ENCODE measurements at places on chromosomes 6 and 20.

DNA sequence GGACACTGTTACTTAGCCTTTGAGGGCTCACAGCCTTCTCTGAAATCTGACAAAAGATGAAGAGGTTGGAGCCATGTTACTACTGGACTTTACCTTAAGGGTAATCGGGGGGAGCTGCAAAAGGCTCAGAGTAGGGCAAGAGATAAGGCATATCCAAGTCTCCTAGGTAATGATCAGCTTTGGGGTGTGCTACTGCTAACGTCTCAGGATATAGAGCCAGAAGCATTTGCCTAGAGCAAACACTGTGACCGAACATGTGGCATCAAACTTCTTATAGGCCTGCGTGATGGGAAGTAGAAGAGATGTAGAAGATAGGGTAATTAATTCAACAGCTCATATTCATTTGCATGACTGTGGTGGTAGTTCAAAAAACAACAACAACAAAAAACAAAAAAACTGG is 11.1 kb downstream of the UBE2V1 start:
- no peak for DNase-seq

GRCh38 chr20:43859994-43860393 is 54.7 kb upstream of the TOX2 start:
- no peak for DNase-seq

GRCh38 chr20:33649201-33649681 is 12.9 kb upstream of the C20orf144 start:
- DNase-seq, result no peak

DNA sequence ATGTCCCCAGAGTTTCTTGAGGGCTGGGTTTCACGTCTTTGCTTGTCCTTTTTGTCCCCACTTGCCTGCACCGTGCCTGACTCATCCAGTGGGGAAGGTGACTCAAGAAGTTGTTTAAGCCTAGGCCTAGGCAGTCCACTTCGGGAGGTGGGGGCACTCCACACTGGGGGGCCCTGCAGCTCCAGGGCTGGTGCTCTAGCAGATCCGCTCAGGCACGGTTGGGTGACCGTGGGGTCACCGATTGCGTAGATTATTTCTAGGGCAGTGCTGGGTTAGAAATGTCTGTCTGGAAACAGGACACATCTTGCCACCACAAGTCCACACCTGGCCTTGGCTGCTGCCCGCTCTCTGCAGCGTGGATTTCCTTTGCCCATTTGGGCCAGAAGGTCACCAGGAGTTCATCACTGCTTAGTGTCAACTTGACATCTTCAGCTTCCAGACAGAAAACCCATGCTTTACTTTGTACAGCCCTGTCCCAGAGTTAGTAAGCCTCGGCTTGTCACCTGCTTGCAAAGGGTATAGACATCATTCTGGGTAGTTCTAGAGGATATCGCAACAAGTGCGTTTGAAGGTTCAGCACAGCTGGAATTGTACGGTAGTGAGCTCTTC is 13.6 kb upstream of the C20orf144 start:
- DNase-seq, result no peak

DNA sequence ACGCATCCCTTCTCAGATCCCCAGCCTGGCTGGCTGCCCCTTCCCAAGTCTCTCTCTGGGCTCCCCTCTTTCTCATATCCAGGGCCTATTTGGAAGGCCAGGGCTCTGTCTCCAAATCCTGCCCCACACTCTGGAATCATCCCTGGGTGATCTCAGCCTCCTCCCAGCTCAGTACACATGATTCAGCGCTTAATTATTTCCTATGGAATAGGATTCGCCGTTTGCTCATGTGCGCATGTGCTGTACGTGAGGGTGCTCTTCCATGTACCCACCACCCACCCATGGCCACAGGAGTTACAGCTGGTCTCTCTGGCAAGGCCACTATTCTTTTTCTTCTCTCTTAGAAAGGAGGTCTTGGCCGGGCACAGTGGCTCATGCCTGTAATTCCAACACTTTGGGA is 81.7 kb upstream of the FOXP4 start:
- DNase-seq, result no peak

DNA sequence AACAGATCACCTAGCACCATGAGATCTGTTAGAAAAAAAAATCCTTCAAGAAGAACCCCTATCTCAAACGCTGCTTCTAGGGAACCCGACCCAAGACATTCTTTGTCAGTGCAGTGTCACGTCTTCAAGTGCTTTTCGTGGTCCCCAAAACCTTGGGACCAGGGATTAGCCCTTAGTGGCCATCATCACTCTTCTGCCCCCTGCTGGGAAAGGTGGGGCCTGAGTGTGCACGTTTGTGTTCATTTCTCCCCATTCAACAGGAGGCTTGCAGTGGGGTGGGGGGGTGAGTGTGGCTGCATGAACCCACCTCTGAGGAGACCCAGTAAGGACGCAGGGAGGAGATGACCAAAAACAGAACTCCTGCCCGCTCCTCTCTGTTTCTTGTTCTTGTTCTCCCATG is 218.2 kb upstream of the RNF24 start:
- DNase-seq, result no peak

- DNase-seq, result no peak
Observed at GRCh38 chr20:57716901-57717300, 7.1 kb upstream of the PMEPA1 start.

DNA sequence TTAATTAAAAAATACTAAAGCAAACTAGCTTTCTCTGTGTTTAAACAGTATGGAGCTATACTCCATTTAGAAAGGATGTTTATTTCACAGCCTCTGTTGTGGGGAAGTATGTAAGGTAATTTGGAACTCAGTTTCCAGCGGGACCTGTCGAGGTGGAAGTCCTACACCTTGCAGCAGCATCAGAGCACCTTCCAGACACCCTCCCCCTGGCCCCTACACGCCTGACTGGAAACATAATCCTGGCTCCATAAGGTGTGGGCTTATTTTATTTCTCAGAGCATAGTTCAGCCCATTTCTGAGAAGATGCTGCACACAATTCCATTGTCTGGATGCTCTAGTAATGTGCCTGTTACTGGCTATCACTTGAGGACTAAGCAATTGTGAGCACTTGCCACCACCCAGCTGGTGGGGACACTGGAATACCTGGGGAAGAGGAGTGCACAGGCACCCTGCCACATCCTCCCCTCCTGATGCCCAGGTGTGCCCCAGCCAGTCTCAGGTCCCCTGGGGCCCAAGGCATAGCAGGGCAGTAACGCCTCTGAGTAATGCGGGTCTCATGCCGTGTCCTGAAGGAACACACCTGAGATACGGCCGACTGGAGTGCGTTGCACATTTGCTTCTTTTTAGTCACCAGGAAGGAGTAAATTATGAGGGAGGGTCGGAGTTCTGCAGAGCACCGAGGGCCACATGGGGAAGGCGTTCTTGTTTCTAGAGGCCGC is 556.5 kb downstream of the QKI start:
- DNase-seq, result no peak

- no peak for DNase-seq
Observed at GRCh38 chr6:41199552-41200246, 1.2 kb downstream of the TREML2 start.

- DNase-seq, result no peak
Observed at GRCh38 chr20:51333971-51334370, 208.5 kb downstream of the NFATC2 start.

DNA sequence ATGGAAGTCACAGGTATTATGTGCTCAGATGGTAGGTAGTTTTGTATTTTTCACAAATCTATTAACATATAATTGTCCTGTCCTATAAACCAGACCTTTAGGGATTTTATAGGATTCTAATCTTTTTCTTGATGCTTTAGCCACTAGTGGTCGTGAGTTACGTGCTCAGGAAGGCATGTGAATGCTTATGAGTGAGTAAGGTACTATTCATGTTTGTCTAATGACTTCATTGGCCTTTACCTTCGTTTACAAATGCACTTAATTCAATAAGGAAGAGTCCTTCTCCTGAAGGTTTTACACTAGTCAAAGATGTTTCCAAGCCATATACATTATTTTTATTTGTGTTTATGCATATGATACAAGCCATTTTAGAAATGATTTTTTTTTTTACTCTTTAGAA is 23.0 kb downstream of the PACRG start:
- DNase-seq, result no peak

DNA sequence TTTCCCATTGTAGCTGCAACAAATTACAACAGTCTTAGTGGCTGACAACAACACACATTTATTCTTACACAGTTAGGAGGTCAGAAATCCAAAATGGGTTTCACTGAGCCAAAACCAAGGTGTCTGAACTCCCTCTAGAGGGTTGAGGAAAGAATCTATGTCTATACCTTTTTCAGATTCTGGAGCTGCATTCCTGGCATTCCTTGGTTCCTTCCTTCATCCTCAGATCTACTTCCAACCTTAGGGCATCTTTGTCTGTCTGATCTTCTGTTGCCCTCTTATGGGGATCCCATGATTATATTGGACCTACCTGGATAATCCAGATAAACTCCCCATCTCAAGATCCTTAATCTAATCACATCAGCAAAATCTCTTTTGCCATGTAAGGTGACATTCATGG is 540.9 kb upstream of the MAP3K7 start:
- no peak for DNase-seq

DNA sequence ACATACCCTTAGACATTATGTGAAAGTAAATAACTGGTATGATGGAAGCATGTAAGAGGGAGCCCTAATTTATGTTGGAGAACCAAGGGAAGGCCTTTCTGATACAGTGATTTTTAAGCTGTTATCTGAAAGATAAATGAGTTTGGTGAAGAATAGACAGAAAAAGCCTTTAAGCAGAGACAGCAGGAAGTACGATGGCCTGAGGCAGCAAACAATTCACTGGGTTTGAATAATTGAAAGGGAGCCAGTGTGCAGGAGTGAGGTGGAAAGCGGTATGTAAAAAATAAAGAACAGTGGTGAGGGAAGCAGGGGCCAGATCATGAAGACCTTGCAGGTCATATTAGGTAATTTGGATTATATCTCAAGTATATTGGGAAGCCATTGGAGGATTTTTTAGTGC is 4.1 kb upstream of the RAB23 start:
- no peak for DNase-seq

- DNase-seq, result no peak
Observed at GRCh38 chr20:61975407-61976129, 90.1 kb downstream of the TAF4 start.

DNA sequence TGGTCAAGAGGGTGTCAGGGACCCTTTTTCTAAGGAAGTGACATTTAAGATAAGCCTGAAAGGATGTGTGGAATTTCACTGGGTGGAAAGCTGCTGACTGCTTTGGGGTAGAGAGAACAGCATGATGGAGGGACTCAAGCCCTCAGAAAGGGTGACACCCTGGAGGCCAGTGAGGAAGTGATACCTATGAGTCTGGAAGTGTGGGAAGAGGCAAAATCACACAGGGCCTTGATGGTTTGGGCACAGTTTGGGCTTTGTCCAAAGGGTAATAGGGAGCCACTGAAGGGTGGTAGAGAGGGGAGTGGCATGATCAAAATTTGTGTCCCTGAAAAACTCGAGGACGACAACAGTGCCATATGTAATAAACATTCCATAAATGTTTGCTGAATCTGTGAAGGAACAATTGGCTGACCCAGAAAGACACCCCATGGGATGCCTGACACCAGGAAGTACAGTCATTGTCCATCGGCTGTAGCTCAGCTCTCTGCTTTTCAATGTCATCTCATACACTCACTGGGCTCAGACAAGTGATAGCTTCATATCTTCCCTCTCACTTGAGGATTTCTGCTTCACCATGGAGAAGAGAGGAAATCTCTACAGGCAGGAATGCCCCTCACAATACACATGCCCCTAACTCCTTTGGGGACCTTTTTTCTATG is 21.3 kb downstream of the CASS4 start:
- no peak for DNase-seq

- no peak for DNase-seq
Observed at GRCh38 chr20:50085481-50086365, 27.2 kb downstream of the UBE2V1 start.

GRCh38 chr6:27873021-27873940 is 38.9 kb downstream of the OR2B2 start:
- peak; percentile 78 for DNase-seq

GRCh38 chr20:54668271-54669039 is 193.1 kb downstream of the DOK5 start:
- DNase-seq, result no peak

DNA sequence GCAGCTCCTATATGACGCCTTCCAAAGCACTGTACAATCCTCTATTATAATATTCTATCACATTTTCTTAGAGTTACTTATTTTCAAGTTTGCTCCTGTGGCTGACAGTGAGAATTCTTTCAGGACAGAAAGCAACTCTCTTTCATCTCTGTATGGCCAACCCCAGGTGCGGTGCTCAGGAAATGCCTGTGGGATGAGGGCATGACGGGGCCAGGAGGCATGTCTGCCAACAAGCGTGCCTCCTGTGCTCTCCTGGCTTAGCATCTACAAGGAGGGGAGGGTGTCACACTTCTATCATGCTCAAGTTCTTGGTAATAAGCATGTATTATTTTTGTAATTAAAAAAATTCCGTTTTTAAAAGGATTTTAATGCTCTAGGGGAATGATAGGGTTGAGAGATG is 11.4 kb downstream of the MRPL14 start:
- no peak for DNase-seq

GRCh38 chr20:15339264-15339663 is 1001.9 kb upstream of the FLRT3 start:
- no peak for DNase-seq

DNA sequence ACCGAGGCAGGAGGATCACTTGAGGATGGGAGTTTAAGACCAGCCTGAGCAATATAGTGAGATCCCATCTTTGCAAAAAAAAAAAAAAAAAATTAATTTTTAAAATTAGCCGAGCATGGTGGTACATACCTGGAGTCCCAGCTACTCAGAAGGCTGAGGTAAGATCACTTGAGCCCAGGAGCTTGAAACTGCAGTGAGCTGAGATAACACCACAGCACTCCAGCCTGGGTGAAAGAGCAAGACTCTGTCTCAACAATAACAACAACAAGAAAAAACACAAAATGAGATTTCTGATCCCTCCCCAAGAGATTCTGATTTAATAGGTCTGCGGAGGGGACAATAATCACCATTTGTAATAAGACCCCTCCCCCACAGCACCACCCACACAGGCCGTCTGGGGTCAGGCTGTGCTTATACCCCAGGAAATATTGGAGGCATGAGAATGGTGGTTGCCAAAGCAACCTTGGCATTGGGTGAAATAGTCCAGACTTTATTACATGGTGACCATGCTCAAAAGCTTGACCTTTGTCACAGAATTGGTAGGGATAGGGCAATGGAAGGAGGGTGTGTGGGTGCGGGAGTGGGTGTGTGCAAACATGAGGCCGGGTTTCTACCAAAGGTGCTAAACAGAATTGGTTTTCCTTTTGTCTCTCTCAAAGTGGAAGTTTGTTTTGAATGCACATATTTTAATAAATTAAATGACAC is 24.4 kb upstream of the ADTRP start:
- DNase-seq, result no peak

GRCh38 chr6:143110572-143110971 is 49.9 kb downstream of the AIG1 start:
- no peak for DNase-seq

DNA sequence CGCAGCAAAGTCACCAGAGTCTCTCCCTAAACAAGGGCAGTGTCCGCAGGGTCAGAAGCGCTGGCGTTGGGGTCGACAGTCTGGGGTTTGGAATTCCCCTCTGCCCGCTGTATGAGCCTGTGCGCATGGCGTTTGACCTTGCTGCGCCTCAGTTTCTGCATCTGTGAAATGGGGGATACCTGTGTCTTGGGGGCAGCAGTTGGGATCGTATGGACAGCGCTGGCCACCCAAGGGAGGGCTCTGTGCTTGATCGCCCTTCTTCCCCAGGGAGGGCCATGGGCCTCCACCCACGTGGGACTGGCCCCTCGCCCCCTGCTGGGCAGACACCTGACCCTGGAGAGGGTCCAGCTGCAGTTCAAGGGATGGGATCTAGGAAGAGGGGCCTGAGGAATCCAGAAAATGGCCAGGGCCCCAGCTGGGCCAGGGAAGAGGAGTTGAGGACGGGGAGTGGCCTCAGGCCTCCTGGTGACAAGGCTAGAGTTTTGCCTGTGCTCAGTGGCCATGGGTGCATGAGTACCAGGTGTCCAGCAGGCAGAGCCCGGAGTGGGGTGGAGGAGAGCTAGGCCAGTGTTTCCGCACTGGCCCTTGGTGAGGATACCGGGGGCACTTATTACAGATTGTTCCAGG is 26.4 kb upstream of the PHACTR3 start:
- DNase-seq, result no peak
